Fibroblast of mammary gland (primary cell): ENCODE measurements at places on chromosomes 4 and X.
A peak's percentile ranks its signal among the peaks of the same experiment; 100 is the strongest.

- no peak for DNase-seq
Observed at GRCh38 chr4:3682236-3683076, 83.7 kb upstream of the ADRA2C start.

DNA sequence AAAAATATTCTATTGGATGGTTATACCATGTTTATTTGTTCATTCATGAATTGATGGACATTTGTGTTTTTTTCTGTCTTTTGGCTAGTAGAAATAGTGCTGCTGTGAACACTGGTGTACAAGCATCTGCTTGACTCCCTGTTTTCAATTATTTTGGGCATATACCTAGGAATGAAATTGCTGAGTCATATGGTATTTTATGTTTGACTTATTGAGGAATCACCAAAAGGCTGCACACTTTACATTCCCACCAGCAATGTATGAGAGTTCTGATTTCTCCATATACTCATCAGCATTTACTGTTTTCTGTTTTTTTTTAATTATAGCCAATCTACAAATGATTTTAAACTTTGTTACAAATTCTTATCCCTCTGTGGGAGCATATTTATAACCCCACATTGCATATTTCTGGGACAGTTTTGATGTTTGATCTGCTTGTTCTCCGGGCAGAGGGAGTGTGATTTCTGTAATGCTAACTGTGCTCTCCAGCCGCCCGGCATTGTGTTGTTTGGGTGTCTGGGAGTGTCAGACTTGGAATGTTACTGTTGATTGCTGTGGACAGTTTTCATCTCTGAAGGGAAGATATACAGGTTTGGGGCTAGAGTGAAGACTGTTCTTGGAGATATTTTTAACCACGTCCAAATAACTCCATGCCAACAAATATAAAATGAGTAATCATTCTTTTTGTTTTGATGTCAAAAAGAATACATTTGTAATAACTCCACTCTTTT lies 60.5 kb upstream of the PGRMC2 start:
- DNase-seq, result peak; percentile 56

GRCh38 chrX:54745676-54746075 lies 52.4 kb downstream of the ITIH6 start:
- DNase-seq, result no peak

GRCh38 chrX:69170319-69170718 lies 5.1 kb upstream of the PJA1 start:
- DNase-seq, result no peak

- peak; percentile 65 for DNase-seq
Observed at GRCh38 chrX:154840856-154841255, 6.4 kb upstream of the SMIM9 start.

- DNase-seq, result no peak
Observed at GRCh38 chr4:112058433-112058832, 86.8 kb upstream of the FAM241A start.

DNA sequence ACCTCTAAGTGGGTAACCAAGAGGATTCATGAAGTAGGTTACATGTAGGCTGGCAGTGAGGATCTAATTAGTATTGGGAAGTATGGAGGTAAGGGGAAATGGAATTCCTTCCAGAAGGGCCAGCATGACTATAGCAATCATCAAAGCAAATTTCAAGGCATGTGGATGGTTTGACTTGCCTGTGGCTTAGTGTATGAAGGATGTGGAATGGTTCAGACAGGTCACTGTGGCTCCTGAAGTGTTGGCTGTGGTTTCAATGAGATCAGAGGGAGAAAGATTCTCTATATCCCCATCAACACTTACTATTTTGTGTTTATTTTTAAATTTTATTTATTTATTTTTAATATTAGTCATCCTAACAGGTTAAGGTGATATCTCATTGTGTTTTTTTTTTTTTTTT lies 121.6 kb upstream of the TBC1D9 start:
- no peak for DNase-seq

- no peak for DNase-seq
Observed at GRCh38 chrX:18674417-18674787, 2.5 kb upstream of the RS1 start.

DNA sequence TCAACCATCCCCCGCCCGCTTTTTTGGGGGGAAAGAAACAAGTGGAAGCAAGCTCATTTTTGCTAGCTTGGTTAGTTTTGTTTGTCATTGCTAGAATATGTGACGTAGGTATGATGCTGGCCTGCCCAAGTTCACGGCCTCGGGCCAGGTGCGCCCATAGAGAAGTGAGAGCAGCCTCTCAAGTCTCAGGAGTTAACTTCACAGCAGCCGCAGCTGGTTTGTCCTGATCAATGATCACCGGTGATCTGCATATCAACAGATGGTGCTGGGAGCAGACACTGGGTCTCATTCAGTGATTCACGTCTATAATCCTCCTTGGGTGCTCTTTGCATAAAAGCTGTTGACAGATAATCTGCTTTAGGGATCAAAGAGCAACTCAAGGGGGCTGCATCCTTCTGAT lies 50.1 kb downstream of the ENPP6 start:
- DNase-seq, result no peak

- peak; percentile 31 for DNase-seq
Observed at GRCh38 chr4:19684084-19684483, 567.6 kb upstream of the SLIT2 start.

DNA sequence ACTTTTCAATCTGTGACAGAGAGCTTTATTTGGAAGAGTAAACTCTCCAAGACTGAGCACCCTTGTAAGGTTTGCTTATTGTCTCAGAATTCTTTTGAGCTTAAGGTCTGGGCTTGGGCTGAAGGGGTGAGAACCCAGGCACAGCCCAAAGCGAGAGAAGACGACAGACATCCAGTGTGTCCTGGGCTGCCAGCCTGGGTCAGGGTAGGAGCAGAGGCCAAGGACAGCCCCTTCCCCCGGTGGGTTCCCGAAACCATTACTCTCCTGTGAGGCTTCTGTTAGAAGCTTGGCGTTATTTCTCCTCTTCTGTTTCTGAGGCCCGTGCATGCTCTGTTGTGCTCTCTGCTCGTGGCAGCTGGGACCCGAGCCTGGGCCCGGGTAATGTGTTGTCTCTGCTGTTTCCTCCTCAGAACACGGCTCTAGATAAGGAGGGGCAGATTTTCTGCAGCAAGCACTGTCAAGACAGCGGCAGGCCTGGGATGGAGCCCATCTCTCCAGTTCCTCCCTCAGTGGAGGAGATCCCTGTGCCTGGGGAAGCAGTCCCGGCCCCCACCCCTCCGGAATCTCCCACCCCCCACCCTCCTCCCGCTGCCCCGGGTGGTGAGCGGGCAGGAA lies 177.5 kb downstream of the DCLK2 start:
- no peak for DNase-seq

GRCh38 chr4:141210168-141210567 lies 10.5 kb upstream of the ZNF330 start:
- no peak for DNase-seq

- no peak for DNase-seq
Observed at GRCh38 chr4:1154126-1154522, 18.3 kb downstream of the SPON2 start.

GRCh38 chr4:121788896-121789295 lies 12.2 kb upstream of the EXOSC9 start:
- no peak for DNase-seq

- peak; percentile 92 for DNase-seq
Observed at GRCh38 chrX:13428053-13428786, 108.4 kb upstream of the ATXN3L start.

GRCh38 chrX:80004458-80004857 lies 10.1 kb upstream of the TBX22 start:
- DNase-seq, result no peak

DNA sequence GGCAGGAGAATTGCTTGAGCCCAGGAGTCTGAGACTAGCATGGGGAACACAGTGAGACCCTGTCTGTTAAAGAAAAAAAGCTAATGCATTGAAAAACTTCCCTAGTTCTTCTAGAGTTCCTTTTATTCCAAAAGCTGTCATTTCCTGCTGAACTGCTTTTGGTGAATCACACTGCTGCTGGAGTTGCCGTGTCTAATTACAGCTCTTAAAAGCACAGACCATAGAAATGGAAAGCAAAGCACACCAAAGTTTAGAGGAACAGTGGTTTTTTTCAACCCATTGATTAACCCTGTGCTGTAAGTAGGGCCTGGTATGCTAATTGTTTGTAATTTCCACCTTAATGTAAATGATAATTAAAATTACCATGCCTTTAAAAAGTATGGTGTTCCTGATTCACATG lies 52.4 kb downstream of the SEPTIN11 start:
- peak; percentile 66 for DNase-seq

DNA sequence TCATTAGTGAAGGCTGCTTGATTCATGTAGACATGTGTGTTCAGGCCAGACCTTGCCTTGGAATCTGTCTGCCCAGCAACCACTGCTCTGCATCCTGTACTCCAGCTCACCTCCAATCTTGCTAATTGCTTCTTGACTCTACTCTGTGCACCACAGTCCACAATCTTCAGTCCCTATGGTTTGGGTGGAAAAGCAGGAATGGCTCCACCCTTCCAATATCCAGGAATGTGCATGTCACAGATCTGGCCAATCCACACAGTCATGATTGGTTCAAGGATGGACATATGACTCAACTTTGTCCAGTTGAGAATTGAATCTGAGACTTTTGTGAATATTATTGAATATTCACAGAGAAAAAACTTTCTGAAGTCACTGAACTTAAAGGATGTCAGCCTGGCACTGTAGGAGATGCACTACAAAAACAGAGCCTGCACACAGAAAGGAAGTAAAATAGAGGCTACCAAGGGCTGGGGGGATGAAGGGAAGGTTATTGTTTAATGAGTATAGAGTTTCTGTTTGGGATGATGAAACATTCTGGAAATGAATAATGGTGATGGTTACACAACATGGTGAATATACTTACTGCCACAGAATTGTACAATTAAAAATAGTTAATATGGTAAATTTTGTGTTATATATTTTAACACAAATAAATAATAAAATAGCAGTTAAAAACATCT lies 161.3 kb upstream of the USP38 start:
- DNase-seq, result peak; percentile 2

- no peak for DNase-seq
Observed at GRCh38 chr4:157988641-157989040, 184.2 kb downstream of the GASK1B start.

GRCh38 chrX:49064303-49064702 lies 5.5 kb downstream of the CCDC120 start:
- DNase-seq, result no peak

- no peak for DNase-seq
Observed at GRCh38 chr4:176437756-176438155, 118.0 kb downstream of the SPCS3 start.

- no peak for DNase-seq
Observed at GRCh38 chr4:54677416-54677815, 19.7 kb downstream of the KIT start.

DNA sequence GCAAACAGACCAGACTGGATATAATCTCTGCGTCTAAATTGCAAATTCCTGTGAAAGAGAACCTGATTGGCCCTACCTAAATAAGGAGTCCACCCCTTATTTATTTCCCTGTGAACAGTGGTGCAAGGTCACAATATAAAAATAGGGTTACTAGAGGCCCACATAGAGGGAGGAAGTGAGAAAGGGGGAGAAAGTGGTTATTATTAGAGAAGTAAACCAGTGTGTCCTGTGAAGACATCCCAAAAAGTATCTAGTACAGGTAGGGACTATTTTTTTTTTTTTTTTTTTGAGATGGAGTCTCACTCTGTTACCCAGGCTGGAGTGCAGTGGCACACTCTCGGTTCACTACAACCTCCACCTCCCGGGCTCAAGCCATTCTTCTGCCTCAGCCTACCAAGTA lies 15.0 kb upstream of the FRYL start:
- no peak for DNase-seq

DNA sequence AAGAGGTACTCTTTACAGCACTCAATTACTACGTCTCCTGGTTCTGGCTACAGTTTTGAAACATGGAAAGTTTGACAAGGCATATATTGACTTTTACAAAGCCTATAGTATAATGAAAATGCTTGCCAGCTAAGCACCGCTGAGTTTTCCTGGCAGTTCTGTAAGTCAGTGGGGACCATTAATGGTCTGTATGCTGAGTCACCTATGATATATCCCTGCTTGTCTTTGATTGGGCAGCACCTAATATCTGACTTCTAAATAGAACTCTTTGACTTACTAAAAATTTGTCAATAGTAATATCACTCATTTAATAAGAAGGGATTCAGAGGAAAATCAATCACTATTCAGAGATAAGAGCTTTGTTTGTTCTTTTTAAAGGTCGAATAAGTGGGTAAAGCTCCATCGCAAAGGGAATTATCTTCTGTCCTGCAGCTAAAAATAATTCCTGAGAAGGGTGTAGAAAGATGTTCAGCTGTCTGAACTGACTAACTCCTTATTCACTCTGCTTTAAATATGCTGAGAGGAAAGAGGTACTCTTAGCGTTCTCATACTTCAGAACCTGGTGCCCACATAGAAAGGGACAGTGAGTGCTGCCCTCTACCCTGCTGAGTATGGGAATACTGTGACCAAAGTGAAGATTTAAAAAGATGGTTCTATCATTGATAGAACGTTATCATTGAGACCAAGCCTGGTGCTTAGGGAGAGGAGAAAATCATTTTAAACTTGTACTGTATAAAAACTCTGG lies 959 bp downstream of the SMPX start:
- peak; percentile 7 for DNase-seq

DNA sequence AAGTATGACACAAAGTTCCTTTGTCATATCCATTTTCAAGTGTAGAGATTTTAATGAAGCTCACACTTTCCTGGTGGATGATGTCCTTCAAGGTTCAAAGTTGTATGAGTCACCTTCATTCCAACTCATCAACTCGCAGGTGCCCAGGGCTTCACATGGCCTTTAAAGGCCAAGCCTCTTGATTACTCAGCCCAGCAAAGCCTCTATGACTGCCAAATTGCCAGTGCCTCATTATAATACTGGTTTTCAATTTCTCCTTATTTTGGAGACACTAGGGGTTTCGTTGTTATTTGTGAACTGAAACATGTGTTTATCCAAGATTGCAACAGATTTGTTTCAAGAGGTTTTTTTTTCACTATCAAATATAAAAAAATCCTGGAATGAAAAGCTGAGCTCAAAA lies 45.9 kb upstream of the PPP3CA start:
- DNase-seq, result peak; percentile 78

- peak; percentile 47 for DNase-seq
Observed at GRCh38 chr4:159298502-159298901, 195.6 kb downstream of the RAPGEF2 start.

GRCh38 chr4:110480746-110481271 lies 4.9 kb downstream of the ENPEP start:
- peak; percentile 52 for DNase-seq

- no peak for DNase-seq
Observed at GRCh38 chr4:1898681-1899080, 27.5 kb downstream of the NSD2 start.

GRCh38 chr4:174983128-174983750 lies 65.1 kb downstream of the ADAM29 start:
- DNase-seq, result no peak

GRCh38 chr4:13454786-13455185 lies 29.4 kb downstream of the RAB28 start:
- DNase-seq, result no peak
